ENCODE measurements at places on chromosomes 6 and 20. TPM values are rescaled to one million over a fixed set of nuclear protein-coding genes. Genes with fewer than 3 reads are reported as not detected.

The EYS gene
- total RNA-seq, result under 0.01 TPM

DNA sequence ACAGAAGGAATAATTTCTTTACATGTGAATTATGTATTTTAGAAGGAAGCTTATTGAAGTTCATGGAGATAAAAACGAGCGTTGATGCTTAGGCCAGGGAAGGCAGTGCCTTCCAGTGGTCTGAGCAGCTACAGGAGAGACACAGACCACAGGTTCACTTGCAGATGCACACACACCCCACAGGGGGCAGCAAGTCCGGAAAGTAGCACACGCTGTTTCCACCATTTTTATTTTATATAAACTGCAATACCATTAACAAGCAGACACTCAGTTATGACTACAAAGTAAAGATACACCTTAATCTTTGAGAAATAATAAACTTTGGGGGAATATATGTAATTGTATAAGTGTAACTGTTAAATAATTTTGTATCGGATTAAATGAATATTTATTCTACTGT lies 13.5 kb upstream of the DACT2 start:
- DNase-seq, result no peak

The BMP7 gene
- not detected for total RNA-seq

GRCh38 chr6:139640448-139640847 lies 266.0 kb upstream of the CITED2 start:
- DNase-seq, result no peak

DNA sequence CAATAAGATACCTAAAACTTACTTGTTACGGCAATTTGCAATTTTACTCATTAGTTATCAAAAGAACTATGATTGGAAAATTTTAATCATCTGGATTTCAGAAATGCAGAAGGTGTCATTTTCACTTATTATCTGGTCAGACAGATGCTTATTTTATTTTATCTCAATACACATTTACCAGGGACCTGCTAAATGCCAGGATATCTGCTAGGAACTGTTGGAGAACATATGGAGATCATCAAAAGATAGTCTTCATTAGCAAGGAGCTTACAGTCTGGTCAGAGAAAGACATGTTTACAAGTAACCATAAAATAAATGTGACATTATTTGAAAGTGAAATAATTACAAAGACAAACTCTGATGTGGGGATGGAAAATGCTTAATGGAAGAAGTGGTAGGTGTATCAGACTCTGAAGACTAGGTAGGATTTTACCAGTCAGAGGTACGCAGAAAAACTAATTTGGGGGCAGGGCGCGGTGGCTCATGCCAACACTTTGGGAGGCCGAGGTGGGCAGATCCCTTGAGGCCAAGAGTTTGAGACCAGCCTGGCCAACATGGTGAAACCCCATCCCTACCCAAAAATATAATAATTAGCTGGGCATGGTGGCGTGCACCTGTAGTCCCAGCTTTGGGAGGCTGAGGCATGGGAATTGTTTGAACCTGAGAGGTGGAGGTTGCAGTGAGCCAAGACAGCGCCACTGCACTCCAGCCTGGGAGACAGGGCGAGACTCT lies 137.8 kb downstream of the MYB start:
- DNase-seq, result no peak

GRCh38 chr20:44145131-44145775 lies 41.7 kb downstream of the JPH2 start:
- DNase-seq, result no peak

- DNase-seq, result peak; percentile 81
These were observed 138.5 kb downstream of the UST start for GRCh38 chr6:148885136-148885865.

DNA sequence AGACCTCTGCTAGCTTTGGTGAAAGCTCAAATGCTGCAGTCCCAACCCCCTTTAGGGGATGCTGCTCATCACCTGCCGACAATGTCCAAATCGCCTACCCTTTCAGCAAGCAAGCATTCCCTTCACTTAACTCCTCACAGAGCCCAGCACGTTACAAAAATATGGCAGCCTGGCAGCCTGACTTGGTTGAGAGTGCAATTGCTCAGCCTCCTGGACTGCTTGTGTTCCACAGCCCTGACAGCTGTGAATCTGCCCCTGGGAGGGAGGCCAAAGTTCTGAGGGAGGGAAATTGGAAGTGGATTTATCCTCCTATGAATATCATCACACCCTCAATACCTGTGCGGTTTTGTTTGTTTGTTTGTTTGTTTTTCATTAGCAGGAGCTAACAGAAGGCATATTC lies 231.0 kb downstream of the HIVEP2 start:
- DNase-seq, result no peak

DNA sequence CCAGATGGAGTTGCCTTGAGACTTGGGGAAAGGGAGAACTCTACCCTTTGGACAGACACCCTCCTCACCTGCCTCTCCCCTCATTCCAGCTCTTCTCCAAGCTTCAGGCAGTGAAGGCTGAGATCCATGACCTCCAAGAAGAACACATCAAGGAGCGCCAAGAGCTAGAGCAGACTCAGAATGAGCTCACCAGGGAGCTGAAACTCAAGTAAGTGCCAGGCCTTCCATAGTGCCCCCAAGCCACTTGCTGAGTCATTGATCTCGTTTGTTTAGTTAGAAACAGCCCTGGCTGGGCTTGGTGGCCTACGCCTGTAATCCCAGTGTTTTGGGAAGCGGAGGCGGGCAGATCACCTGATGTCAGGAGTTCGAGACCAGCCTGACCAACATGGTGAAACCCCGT lies 39.2 kb downstream of the KIF3B start:
- no peak for DNase-seq
